ENCODE measurements at places on chromosomes 3 and 15.
A peak's percentile ranks its signal among the peaks of the same experiment; 100 is the strongest.

GRCh38 chr3:27993051-27993450, 248.4 kb upstream of the CMC1 start:
- no peak for DNase-seq

DNA sequence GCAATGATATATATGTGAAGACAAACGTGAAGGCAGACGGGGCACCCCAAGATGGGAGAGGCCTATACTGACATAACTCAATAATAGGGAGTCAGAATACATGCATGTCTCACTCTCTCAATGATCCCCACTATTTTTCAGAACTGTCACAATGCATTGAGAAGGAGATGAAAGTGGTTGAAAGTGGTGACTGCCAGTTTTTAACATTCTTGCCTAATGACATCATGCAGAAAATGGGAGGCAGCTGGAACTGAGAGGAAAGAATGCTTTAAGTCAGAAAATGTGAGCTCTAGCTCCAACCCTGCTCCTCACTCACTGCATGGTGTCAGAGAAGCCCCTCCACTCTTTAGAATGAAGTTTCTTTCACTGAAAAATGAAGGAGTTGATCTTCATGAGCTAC, 55.3 kb upstream of the P2RY1 start:
- no peak for DNase-seq

- no peak for DNase-seq
These were observed 57.9 kb downstream of the CMSS1 start for GRCh38 chr3:99875581-99875928.

DNA sequence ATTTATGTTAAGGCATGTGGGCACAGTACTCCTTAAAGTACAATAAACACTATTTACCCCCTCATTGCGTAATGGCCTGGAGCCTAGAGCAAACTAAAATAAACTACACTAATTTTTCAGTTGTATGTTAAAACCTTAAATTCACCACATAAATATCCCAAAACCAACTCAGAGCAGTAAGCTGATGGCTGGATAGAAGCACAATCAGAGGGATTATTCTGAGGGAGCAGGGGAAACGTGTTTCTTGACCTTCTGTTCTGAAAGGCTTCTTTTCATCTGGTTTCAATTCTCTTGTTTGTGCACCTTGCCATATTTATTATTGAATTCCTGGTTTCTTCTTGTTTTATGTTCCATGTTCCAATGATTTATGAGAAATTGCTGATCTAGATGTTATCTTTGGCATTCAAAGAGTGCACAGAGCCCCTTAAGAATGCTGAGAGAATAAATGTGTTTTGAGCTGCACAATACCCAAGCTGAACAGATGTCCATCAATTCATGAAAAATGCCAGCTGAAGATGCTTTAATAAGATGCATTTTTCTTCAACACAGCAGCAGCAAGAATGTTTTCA, 29.6 kb downstream of the RPL22L1 start:
- no peak for DNase-seq

- peak; percentile 43 for DNase-seq
These were observed 7.7 kb downstream of the TNK2 start for GRCh38 chr3:195900436-195901355.

GRCh38 chr3:188860147-188860546, 311.6 kb upstream of the TPRG1 start:
- DNase-seq: no peak

- DNase-seq: no peak
These were observed 81.9 kb downstream of the NUP210 start for GRCh38 chr3:13338231-13338630.

GRCh38 chr3:61940236-61940635, 378.9 kb downstream of the PTPRG start:
- DNase-seq: no peak

GRCh38 chr3:88075497-88075896, 16.4 kb downstream of the ZNF654 start:
- no peak for DNase-seq

GRCh38 chr3:39349080-39349479, 19.6 kb downstream of the CCR8 start:
- DNase-seq: no peak

DNA sequence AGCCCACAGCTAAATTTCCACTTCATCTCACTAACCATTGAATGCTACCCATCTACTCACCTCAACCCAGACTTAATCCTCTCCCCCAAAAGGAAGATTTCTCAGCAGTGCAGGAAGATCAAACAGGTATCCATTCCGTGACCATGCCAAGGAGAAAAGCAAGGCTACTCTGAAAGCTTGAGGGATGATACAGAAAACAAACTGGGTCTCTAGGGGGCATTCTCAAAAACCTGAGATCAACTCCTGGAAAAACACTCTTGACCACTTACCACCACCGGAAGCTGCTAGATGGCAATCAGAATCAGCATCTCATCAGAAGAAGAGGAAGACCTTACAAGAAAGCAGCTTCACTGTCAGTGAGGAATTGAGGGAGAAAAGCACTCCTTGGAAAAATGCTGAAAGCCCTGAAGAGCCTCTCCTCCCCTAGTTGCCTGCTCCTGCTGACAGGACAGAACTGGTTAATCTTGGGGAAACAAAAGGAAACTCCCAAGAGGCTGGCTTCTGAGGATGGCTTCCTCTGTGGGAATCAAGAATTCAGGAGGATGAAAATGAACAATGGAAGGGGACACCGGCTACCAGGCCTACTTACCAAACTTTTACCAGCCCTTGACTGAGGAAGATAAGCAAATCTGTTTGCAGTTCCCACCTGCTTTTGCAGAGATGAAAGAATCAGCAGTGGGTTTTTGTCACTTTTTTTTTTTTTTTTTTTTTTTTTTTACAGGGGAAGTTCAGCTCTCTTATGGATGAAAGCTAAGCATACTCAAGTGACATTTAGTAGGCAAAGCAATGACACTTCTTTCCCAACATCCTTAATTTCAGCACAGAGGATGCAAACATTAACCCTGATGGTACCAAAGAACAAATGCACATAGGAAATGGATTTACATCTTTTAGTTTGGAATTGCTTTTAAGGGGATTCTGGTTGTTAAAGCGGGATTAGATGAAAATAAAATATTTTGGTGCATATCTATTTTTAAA, at the start of gene ATP8B4:
Gene ATP8B4 (minus strand): TSS at position 171 of the 978 bp plus-strand sequence. CDS start 12,267 bp downstream, outside the sequence.
- DNase-seq: no peak

- DNase-seq: no peak
These were observed 45.4 kb downstream of the FGD5 start for GRCh38 chr3:14864131-14864530.

GRCh38 chr3:150396956-150397550, 11.0 kb upstream of the TSC22D2 start:
- no peak for DNase-seq

DNA sequence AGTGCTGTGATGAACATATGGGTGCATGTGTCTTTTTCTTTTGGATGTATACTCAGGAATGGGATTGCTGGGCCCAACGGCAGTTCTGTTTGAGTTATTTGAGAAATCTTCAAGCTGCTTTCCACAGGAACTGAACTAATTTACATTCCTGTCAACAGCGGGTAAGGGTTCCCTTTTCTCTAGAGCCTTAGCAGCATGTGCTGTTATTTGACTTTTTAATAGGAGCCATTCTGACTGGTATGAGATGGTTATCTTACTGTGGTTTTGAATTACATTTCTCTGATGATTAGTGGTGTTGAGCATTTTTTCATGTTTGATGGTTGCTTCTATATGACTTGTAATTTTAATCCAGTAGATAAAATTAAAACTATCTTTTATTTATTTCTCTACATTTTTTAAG, 1168.6 kb upstream of the ALCAM start:
- no peak for DNase-seq

DNA sequence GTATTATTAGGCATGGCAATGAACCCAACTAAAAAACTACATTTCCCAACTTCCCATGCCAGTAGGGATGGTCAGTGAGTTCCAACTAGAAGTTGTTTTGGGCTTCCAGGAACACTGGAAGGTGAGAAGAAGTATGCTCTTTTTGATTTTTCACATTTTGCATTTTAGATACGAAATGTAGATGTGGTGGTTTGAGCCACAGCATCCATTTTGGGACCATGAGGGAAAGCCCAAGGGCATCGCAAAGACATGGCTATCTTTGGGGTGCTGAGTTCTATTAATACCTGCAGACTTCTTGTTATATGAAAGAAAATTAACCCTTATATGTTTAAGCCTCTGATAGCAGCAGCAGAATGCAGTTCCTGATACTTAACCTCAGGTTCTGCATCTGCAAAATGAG, 62.9 kb downstream of the PTPRG start:
- DNase-seq: no peak

DNA sequence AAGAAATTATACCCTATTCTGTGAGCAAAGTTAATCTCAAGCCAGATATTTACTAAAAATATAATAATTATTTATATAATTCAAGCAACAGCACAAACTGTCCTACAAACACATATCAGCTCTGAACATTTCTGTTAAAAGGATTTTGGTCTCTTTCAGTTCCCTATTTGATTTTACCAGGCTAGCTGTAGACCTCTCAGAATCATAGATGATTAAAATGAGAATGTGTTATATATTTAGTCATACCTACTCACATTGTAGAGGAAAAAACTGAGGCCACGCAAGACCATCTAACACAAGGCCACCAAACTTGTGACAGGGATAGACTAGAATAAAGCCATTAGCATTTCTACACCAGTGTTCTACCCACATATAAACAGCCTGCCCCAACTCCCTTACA, 28.5 kb downstream of the ACKR4 start:
- DNase-seq: no peak

DNA sequence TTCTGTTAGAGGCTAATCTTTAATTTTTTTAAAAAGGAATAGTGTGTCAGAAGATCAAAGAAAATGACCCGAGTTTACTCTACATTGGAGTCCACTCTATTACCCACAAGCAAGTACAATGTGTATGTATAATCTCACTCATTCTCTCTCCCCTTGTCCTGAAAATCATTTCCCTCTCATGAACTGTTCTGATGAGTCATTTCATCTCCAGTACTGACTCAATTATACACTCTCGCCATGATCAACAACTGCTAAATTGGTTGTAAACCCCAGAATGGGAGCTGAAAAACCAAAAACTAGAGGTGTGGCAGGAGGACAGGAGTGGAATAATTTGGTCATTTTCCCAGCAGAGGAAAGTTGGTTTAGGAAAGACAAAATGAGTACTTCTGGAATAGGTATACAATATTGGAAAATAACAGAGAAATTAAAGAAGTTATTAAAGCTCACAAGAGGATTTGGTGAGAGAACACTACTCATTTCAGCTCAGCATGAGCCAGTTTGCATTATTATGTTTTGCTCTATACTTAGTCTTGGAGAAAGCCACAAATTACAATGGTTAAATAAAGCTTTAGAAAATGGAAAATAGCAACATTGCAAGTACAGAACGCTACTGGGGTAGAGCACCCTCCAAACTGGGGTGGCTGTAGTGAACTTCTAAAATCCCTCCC, 144.3 kb upstream of the PFN2 start:
- no peak for DNase-seq

- no peak for DNase-seq
These were observed 13.8 kb upstream of the FAM219B start for GRCh38 chr15:74920456-74920855.

- DNase-seq: no peak
These were observed 98.6 kb upstream of the TRIM42 start for GRCh38 chr3:140579260-140579659.

- DNase-seq: no peak
These were observed 88.2 kb upstream of the LMCD1 start for GRCh38 chr3:8413337-8413926.

- no peak for DNase-seq
These were observed 259.9 kb upstream of the KCNH8 start for GRCh38 chr3:18888370-18888769.

- no peak for DNase-seq
These were observed 35.8 kb upstream of the ABHD2 start for GRCh38 chr15:89052474-89052873.

DNA sequence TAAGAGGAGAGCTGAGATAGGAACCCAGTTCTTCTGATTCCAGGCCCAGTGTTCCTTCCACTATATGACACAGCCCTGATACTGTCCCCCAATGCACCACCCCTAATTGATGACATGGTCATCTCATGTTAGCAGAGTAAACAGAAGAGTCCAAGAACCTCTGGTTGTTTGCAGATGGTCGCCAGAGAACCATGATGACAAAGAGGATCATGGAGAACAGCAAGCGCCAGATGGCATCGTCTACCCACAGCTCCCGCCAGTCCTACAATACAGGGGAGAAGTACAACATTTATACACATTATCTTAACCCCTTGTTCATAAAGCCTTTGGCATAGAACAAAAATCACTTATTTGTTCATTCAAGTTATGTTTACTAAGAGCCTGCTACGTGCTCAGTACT, 18.5 kb upstream of the VPS39 start:
- no peak for DNase-seq

GRCh38 chr3:151278230-151278629, at the start of gene P2RY14:
P2RY14 (minus strand) TSS chr3:151278542; CDS start chr3:151214316, 64,226 bp downstream.
- DNase-seq: peak; percentile 34

- no peak for DNase-seq
These were observed 2.7 kb downstream of the ARHGEF26 start for GRCh38 chr3:154123906-154124305.

DNA sequence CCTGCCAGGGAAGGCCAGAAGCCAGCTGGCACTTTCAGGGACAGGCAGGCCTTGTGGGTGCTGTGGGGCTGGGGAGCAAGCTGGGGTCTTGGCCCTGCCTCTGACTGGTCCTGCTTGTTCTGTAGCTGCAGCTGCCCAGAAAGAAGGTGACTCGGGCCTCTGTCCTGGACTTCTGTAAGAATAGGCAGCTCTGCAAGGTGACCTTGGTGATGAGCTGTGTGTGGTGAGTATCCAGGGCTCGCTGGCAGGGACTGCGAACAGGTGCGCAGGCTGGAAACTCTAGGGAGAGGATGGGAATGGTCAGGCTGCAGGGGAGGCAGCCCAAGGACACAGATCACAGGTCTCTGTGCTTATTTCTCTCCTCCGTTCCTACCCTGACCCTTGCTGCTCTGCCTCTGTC, 31.2 kb downstream of the SLC22A14 start:
- no peak for DNase-seq

DNA sequence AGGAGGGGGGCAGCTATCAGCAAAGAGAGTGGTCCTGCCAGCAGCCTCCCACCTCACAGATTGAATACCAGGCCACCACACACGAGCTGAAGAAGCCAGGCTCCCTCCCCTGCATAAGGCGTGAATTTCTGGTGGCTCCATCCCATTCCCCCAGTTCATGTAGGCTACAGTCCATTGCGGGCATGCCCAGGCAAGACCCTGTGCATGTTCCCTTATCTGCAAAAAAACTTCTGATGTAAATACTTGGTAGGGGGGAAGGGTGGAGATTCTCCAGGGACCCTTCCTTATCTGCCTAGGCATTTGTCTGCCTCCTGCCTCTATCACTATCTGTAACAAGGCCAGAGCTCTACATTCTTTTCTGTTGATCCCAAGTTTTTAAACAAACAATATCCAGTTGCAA, 27.6 kb upstream of the UBP1 start:
- no peak for DNase-seq

DNA sequence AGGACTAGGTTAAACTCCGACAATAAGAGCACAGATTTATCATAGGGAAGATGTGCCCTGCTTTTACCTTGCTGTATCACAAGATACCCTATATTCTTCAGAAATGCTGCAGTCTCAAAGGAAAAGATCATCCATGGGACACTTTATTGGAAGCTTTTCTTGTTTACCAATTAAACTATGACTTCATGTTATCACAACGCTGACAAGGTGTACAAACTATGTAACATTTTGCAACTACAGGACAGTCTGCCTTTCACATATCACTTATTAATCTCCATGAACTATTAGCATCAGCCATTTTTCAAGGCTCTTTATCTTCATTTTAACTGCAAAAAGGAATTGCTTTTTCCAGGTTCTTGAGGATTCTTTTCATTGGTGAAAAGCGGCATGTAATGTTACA, 34.0 kb downstream of the CBLB start:
- no peak for DNase-seq

- no peak for DNase-seq
These were observed 153.2 kb upstream of the FRMD4B start for GRCh38 chr3:69539134-69539533.

- no peak for DNase-seq
These were observed 50.8 kb downstream of the EFCAB12 start for GRCh38 chr3:129377615-129378014.
